ENCODE measurements at places on chromosomes 12 and 14.
A peak's percentile ranks its signal among the peaks of the same experiment; 100 is the strongest.

DNA sequence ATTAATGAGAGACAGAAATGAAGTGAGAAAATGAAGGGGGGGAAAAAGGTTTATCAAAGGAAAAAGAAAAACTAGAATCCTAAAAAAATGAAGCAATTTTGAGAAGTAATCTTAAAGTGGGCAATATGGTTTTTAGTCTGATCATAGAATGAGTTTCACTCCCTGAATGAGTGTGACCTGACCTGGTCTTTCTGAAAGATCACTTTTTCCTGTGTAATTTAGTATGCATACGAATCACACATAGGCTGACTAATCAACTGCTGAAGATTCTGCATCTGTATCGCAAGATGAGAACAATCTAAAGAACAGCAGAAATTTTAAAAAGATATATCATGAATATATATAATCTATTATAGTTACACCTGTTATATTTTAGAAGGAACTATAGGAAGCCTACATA lies 11.3 kb downstream of the GNPTAB start:
- DNase-seq = no peak

DNA sequence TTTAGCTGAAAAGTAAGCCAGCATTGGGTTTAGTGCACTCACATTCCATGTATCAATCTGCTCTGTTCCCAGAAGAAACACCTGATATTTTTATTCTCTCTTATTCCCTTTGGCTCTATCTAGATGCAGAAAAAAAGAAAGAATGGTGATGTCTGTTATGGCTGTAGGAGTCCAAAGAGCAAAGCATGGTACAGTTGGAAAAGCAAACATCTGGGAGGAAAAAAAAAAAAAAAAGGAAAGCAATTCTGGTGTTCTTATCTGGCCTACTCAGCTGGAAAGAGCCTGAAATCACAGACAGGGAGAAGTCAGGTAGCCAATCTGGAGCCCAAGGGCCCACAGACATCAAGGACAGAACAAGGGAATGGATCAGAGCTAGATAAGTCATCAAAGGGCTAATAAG lies 293.9 kb downstream of the DUSP6 start:
- DNase-seq = no peak

- no peak for DNase-seq
Measured at GRCh38 chr14:100317389-100317788, 5.8 kb upstream of the SLC25A47 start.

- no peak for DNase-seq
Measured at GRCh38 chr14:20730891-20731290, 14.8 kb upstream of the EDDM3A start.

DNA sequence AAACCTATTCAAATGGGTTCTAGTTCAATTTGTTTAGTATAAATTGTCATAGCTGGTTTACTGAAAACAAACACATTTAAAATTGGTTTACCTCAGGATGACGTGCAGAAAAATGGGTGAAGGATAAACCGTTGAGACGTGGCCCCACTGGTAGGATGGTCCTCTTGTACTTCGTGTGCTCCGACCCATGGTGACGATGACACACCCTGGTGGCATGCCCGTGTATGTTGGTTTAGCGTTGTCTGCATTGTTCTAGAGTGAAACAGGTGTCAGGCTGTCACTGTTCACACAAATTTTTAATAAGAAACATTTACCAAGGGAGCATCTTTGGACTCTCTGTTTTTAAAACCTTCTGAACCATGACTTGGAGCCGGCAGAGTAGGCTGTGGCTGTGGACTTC lies 8.3 kb downstream of the CALM1 start:
- no peak for DNase-seq

DNA sequence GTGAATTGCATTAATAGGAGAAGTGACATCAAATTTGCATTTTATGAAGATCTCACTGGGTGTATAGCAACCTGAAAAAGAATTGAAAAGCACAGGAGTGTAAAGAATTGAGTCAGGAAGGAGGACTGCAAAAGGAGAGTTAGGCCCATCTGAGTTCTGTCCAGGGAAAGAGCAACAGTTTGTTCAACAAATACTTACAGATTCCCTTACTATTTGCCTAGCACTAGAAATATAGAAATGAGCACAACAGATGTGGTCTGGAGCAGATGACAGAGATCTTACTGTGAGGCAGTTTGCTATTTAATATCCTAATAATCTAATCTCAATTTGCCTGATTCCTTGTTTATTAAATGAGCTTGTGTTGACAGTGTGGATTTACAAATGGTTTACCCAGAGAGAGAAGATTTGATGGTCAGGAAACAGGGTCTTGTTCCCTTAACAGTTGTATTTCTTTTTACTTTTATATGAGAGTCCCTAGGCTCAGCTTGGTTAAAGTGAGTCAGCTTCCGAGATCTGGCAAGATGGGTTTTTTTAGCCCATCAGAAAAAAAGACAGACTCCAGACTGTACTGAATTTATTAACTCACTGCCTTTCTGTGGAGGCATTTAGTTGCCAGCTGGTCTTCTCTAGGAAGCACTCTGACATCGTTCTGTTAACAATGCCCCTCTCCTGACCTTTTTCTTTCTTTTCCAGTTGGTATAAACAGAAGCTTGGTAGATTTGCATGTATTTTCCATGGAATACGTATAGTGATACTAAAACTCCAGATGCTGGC lies 229.7 kb downstream of the TTC6 start:
- DNase-seq = peak; percentile 50

DNA sequence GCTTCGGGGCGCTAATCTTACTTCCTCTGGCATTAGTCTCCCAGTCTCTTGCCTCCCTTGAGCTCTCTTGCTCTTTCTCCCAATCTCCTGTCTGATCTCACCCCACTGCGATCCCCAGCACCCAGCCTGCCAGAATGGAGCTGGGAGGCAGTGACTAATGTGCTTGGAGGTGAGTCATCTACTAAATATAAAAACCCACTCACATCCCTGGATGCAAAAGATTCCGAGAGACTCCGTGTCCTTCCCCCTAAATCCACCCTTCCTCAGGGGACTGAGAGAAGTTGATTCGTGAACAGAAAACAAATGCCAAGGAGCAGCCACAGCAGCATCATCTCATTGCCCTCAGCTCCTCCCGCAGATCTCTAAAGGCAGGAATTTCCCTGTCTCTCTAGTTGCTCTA lies 45.7 kb upstream of the KCNA5 start:
- DNase-seq = no peak

DNA sequence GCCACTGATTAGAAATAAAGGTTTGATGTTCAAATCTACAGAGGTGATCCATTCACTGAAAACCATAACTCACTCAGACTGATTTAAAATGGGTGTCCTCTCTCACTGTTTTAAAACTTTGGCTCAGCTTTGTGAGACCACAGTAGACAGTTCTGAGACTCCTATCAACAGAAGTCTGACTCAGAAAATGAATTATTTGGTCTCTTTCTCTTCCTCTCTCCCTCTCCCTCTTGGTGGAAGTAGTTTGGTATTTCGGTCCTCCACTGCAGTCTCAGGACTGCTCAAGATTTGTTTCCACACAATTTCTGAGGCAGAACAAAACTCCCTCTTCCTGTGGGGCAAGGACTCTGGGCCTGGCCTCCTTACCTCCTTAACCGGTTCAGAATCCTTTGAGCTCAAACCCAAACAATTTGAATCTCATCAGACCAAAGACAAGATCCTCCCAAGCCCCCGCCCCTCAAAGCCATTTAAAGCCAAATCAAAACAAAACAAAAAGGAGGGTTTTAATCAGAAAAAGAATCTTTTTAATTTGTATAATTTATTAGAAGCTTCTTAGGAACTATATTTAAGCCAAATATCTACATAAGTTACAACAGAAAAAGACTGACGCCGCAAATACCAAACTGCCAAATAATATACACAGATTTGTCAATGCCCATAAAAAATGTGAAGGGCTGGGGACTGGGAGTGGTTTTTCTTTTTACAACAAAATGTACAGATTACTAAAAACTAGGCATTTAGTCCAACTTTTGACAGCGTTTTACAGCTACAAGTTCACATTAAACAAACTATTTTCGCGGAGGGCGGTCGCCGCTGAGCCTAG lies 3.9 kb downstream of the NKX2-1 start:
- no peak for DNase-seq

DNA sequence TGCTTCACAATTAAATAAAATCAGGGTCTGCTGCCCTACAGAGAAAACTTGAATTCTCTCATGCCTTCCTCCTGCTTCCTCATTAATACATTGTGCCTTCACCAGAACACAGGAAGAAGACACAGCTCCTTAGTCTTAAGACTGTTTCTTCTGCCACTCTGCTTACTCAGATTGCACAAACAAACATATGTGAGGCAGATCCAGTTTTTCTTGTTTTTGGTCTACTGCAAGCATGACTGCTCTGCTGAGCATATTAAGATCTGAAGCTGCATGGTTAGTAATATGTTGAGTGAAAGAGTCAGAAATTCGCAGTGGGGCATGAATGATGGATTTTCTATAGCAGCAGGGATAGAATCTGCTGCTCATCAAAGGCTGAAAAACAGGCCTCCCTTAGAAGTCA lies 321.1 kb upstream of the STXBP6 start:
- no peak for DNase-seq

Measured in NCI-H524 (cell line).